Vagina (tissue), 2 donors: ENCODE measurements at places on chromosomes 13 and 19.
A peak's percentile ranks its signal among the peaks of the same experiment; 100 is the strongest.

DNA sequence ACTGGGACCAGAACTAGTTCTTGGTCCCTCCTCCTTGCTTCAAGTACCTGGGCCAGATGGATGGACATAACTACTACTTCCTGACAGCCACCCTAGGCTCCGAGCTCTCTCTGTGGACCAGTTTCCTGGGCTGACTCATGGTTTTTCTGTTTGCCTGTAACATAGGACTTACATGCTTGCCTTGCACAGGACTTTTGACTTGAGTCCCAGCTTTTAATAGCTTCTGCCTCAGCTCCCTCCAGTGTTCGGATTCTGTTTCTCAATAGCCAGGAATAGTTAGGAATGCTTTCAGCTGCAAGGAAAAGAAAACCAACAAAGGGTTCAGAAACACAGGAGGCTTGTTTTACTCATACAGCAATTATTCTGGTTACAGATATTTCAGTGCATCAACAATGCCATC is 405.9 kb downstream of the ZNF536 start:
- DNase-seq, result peak; percentile 56

- DNase-seq, result no peak
Observed at GRCh38 chr13:73275163-73275562, 216.4 kb downstream of the KLF5 start.

- no peak for DNase-seq
Observed at GRCh38 chr13:73544175-73544574, 485.4 kb downstream of the KLF5 start.

DNA sequence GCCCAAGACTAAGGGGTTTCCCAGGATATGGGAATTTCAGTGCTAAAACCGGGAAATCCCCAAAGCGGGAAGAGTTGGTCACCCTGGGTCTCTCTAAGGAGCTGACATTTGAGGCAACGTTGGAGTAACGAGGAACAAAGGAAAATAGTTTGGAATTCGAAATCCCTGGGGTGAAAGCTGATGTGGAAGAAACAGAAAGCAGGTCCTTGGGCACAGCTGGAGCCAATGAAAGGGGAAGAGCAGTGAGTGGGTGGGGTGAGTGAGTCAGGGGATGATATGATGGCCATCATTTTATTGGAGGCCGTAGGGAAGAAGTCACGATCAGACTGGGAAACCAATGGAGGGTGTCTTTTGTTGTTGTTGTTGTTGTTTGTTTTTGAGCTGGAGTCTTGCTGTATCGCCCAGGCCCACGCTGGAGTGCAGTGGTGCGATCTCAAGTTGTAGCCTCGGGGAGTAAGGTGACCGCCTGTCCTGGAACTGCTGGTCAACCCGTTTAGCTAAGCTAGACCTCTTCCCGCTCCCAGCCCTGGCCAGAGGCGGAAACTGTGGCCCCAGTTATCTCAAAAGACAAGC is 3.4 kb upstream of the RFX2 start:
- DNase-seq, result no peak

DNA sequence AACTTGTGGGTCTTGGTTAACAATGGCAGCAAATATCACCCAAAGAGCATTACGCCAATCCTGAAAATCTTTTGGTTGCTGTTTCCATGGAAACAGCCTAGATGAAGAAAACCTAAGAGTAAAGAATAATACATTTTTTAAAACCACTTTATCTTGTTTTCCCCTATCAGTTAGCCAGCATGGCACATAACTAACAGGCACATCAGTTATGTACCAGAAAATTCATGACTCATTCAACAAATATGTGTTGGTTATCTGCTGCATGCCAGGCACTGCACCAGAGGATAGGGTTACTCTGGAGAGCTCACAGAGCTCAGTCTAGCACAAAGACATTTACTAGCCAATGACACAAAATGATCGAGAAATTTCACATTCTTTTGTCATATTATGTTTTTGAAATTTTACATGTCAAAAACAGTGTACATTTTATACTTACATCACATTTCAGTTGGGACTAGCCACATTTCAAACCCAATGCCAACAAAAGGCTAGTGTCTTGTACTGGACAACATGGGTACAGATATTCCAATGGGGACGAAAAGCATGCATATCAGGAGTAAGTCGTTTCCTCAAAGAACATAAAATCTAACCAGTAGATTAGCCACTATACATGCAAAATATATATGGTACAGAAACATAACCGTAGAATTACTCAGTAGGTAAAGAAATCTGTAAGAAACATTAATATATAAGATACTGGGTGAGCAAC is 20.3 kb downstream of the LNX2 start:
- no peak for DNase-seq

DNA sequence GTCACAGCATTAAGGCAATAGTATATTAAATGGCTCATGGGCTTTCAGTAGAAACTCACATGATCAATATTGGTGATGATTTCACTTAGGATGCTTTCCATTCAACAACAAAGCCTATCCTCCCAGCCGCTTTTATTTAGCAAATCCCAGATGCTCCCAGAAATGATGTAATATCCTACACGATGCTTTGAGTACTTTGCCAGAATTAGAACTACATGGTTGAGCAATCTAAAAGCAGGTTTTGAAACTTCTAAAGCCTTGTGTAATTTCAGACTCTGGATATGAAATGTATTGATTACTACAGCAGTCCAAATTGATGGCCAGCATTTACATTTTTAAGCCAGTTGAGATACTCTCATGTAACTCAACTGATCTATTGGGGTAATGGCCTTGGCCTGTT is 13.6 kb downstream of the DLEU7 start:
- no peak for DNase-seq

DNA sequence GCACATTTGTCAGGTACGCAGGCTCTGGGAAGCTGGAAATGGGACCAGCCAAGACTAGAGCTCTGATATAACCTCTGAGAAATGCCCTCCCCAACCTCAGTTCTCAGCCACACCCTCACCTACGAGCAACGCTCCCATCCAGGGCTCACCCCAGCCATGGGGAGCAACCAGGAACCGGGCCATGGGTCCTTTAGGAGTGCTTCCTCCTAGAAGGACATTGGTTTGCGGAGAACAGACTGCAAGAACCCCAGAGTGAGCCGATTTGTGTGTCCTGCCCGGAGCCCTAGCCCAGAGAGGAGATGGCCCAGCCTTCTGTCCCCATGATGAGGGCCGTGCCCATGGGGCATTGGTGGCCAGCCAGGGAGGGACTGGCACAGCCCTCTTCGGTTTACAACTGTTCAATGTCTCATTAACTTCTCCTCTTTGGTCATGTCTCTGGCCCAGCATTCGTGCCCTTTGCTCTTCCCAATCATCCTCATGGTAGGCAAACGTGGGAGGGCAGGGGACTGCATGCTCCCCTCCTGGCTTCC is 32.9 kb upstream of the IGSF23 start:
- no peak for DNase-seq

DNA sequence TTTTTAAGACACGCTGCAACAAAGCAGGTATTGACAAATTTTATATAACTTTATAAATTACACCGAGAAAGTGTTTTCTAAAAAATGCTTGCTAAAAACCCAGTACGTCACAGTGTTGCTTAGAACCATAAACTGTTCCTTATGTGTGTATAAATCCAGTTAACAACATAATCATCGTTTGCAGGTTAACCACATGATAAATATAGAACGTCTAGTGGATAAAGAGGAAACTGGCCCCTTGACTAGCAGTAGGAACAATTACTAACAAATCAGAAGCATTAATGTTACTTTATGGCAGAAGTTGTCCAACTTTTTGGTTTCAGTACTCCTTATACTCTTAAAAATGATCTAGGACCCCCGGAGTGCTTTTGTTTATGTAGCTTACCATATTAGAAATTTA is 1.2 kb downstream of the BRCA2 start:
- no peak for DNase-seq
